CD4-positive, alpha-beta T cell treated with Interleukin-4 for 4 hours (primary cell): ENCODE measurements at places on chromosomes 1 and 21.
A peak's percentile ranks its signal among the peaks of the same experiment; 100 is the strongest.

GRCh38 chr1:172742599-172743500 lies 83.9 kb downstream of the FASLG start:
- peak; percentile 69 for DNase-seq

DNA sequence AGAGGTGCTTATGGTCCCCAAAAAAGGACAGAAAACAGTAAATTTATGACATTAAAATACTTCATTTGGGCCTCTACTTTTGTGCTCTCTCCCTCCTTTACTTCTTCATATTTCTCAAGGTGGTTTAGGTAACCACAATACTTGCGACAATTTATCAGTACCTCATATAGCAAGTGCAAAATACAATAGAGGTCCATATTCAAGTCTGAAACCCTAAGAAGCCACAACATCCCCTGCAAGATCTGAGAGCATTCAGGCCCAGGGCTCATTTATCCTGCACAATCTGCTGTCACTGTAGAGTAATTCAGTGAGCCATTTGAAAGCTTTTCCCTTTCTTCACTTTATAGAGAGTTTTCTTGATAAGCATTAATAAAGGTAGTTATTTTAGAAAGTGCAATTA lies 24.2 kb upstream of the ATP6V1G3 start:
- peak; percentile 52 for DNase-seq

GRCh38 chr1:109617291-109617801 lies 2.1 kb downstream of the GNAT2 start:
- DNase-seq, result no peak

DNA sequence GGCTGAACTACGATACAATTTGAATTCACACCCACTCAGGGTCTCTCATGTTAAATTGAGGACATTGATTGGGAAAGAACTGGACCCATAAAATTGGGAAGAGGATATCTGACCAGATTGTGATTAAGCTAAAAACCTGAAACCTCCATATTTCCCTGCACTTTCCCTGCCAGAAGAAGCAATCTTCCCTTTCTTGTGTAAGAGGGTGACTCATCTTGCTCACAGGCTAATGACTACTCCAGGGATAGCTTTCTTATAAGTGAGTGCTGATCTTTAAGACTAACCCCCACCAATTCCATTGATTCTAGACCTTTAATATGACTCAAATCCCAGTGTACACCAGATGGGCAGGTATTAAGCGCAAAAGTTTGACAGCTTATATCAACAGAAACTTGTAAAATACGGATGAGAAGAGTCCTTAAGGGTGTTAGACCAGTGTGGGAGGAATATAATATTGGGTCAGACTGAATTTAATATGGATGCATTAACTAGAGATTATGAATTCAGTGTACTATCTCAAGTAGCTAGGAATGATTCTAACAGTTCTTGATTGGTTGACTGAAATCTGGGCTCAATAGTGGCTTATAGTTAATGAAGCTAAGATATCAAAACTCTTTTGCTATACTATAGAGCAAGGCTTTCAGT lies 12.1 kb upstream of the SGIP1 start:
- DNase-seq, result no peak

DNA sequence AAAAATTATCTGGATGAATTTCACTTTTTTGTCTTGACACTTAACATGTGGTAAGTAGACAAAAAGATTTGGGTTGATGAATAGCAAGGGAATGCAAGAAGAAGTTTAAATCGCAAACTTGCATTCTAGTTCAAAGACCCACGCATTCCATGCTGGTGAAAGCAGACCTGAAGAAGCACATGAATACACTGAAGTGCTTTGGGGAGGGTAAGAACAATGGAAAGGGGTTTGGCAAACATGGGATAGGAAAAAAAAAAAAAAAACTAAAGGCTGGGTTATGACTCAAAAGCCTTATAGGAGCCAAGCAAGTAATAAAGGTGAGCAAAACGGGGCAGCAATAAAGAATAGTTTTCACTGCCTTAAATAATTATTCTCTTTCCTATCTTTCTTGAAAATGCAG lies 450.2 kb downstream of the LMO4 start:
- DNase-seq, result no peak

GRCh38 chr1:235632506-235633401 lies 16.8 kb downstream of the GNG4 start:
- DNase-seq, result no peak

DNA sequence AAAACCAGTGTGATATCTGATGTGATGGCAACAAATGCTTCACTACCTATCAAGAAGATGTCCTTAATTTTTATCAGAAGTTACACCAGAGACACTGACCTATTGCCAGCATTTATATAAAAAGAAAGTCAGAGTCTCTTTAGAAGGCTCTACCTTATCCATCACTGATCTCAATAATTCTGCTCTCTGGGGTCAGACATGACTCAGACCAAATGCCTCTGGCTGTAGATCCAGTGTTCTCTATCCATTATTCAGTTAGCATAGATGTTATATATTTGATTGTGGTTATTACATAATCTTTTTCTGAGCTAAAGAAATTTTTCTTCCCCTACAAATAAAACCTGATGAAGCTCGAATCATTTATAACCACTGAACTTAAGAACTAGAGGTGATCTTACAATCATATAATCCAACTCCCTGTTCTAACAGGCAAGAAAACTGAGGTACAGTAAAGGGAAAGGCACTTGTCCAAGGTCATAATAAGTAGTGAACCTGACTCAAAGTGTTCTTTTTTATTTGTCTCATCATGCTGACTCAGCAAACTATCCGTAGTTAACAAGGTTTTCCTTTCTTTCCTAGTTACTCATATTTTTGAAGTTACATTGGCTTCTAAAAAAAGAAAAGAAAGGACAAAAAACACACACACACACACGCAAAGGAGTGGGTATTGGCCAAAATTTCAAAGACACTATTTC lies 43.6 kb upstream of the ESRRG start:
- DNase-seq, result no peak

GRCh38 chr21:28151758-28152157 lies 840.9 kb downstream of the LTN1 start:
- DNase-seq, result no peak

DNA sequence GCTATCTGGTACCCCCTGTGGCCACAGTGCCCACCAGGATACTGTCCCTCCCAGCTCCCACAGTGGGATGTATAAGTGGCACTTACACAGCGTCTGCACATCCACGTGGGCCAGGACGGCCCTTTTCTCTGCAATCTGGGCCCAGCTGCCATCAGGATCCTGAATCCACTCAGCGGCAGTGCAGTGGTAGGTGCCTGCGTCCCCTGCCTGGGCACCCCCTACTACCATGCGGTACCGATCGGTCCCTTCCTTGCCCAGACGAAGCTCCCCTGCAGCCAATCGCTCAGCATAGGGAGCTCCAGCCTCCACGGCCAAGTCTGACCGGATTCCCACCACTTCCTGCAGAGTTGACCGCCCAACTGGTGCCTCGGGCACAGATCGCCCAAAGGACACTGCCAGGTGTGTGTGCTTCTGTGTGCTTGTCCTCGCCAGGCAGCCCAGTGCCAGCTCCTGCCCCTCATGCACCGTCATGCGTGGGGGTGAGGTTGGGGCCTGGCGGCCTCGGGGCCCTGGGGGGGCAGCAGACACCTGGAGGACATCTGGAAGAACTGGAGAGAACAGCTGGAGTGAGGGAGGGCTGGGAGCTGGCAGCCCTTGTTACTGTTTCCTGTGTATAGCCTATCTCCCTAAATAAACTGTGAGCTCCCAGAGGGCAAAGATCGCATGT lies 4.7 kb downstream of the IGSF8 start:
- no peak for DNase-seq

DNA sequence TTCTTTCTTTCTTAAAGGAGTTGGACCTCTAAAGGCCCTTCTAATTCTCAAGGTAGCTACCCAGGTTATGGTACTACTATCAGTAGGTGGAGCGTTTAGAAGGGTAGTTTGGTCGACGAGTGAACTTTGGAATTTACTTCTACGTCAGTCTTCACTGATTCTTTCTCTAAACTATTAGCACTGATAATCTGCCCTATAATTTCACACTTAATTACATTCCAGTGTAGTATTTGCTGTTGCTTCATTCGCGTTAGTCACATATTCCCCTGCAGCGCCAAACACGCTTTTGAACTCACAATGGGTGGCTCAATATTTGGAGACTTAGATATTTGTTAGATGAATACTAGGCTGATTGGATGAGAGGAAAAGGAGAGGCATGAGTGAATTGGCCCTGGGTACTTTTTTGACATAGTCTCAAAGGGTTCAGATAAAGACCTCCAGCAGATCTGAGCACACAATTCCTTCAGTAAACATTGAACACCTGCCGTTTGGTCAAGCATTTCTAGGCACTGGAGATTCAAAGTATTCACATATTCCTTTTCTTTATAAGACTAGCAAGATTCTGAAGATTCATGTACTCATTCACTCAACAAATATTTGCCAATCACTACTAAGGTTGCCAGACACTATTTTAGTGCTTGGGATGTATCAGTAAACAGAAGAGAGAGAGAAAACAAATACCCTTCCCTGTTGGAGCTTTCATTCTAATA lies 929 bp upstream of the FOXJ3 start:
- no peak for DNase-seq

DNA sequence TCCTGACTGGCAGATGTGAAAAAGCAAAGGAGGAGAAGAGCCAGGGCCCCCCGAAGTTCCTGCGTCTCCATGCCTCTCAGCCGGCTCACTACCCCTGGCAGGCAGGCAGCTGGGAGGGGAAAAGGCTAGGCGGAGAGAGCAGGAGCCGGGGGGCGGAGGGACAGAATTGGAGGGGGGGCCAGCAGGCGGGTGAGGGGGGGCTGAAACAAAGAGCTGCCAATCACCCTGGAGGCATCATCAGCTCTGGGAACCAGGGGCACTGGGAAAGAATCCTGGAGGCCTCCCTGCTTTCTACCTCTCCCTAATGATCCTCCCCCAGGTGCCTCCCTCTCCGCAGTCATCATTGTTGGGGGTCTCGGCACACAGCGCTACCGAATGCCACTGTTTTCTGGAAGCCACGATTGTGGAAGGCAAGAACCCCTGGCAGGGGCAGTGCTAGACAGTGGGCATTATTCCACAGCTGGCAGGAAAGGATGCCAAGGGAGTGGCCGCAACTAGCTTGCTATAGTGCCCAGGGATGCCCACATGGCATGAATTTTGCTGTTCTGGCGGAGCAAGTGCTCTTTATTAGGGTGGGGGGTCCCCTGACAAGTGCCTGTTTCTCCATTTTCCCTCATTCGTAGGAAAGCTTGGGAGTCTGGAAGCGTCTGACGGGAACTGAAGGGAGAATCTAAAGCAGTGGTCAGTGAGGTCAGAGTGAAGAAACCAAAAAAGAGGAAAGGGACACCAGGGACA lies at the start of gene THBS3:
Gene THBS3, minus strand, starts transcription at position 92 of the 735 bp plus-strand sequence. Its CDS starts 21 bp downstream, at position 71.
- DNase-seq, result no peak

GRCh38 chr1:201357211-201357610 lies 20.3 kb downstream of the TNNT2 start:
- no peak for DNase-seq

GRCh38 chr1:53125623-53126360 lies 16.6 kb downstream of the SLC1A7 start:
- no peak for DNase-seq

DNA sequence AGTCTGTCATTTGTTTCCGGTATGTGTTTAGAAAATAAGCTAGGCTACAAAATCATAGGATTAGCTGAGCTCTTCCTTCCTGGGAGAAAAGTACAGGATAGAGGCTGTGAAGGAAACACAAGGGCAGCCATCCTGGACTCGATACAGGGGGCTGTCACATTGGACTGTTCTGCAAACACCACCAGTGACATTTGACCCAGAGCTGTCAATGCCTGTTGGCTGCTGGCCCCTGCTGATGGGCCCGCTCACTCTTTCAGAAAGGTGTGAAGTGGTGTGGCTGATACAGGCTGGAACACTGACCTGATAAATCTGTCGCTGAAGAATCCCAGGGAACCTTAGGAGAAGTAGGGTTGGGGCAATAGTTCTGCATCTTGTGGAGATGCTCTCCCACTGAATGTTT lies 183.1 kb downstream of the RHOU start:
- no peak for DNase-seq

- DNase-seq, result no peak
These were observed 84.3 kb upstream of the VAV3 start for GRCh38 chr1:108049178-108049819.

DNA sequence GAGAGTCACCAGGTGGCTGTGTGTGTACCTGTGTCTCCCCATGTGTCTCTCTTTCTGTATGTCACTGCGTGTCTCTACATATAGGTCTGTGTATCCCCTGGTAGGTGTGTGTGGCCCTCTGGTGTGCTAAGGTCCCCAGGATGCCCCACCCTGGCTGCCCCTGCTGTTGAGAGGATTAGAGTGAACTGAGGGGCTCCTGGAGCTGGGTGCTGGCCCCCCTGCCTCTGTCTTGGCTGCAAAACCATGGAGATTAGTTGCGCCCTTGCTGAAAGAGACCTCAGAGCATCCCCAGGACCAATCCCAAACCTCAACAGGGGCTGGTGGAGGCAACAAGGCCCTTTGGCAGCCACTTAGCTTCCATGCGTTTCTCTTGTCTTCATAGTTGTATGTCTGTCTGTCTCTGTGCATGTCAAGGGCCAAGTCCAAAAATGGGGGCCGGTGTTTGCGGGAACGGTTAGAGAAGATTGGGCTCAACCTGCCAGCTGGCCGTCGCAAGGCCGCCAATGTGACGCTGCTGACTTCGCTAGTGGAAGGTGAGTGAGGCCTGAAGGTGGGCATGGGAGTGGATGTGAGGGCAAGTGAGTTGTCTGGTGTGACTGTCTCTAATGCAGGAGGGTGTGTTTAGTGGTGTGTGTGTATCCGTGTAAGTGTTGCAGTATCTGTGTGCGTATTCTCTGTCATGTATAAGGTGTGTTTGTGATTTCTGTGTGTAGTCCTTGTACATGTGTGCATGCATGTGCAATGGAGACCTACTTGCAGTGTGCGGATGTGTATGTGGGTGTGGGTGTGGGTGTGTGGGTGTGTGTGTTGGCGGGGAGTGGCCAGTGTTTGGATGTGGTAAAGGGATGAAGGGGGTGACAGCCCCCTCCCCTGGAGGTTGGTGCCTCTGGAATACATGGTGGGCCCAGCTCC lies 16.7 kb downstream of the TFAP2E start:
- no peak for DNase-seq

DNA sequence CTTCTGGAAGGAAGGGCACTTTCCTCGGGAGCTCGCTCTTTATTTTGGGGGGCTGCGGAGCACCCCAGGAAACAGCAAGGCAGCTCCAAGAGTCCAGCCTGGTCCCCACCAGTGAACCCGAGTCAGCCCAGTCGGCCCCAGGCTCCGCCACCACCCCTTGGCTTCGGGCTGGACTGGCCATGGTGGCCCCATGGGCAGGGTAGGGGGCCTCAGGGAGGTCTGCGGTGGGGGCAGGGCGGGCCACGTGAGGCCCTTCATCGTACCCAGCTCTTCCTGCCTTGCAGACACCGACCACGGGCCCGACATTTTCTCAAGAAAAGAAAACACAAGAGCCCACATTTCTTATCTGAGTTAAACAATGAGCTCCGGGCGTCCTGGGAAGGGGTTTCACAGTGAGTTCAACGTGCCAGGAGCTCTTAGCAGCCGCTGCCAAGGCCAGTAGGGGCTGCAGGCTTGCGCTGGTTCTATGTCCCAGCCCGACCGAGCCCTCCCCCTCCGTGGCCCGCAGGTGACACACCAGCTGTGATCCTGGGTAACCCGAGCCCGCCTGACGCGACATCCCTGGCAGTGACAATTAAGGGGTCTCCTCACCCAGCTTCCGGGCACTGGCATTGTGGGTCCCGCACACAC lies 66.2 kb downstream of the PRDM16 start:
- no peak for DNase-seq

GRCh38 chr1:62131093-62131725 lies 63.4 kb upstream of the L1TD1 start:
- no peak for DNase-seq

GRCh38 chr1:176619261-176619660 lies 156.3 kb downstream of the PAPPA2 start:
- DNase-seq, result no peak
